ENCODE measurements at places on chromosomes 3 and 15.

DNA sequence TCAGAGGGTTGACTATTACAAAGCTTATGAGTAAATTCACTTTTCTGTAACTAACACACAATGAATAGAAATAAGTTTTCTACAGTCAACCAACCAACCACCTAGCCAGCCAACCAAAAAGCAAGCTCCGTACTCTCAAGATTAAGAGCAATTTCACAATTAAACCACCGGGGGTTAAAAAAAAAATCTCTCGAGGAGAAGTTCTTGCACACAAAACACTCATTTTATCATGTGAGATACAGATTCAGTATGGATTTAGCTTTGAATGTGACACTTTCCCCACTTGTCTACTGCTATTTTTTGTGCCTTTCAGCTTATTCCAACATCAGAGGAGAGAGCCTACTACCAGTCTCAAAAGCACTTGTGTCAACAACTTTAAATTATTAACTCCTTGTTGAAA lies 135.3 kb downstream of the SV2B start:
- no peak for DNase-seq

DNA sequence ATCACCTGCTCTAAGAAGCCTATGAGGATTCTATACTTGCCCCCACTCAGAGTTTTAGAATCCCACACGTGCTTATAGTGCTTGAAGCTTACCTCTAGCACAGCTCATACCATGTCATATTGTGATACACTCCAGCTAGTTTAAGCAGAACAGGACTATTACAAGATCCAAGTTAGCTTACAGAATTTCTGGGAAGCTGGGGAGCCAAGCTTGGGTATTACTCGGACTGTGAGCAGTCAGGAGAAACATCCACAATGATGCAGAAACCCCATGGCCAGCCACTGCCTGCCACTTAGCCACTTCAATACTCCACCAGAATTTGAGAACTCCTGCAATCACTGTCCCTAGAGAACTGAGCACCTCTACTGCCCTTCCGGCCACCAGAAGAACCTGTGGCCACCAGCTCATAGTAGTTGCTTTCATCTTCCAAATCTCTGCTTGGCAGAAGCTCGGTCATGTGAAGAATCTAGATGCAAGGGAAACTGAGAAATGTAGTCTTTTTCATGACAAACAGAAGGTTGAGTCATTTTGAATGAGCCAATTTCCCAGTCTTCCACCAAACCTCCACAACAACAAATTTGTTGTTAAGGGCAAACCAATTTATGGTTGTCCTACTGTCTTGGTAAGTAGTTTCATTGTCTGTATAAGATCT lies 27.7 kb upstream of the SSR3 start:
- DNase-seq: no peak

- no peak for DNase-seq
Measured at GRCh38 chr15:51947124-51947523, 24.5 kb downstream of the LEO1 start.

DNA sequence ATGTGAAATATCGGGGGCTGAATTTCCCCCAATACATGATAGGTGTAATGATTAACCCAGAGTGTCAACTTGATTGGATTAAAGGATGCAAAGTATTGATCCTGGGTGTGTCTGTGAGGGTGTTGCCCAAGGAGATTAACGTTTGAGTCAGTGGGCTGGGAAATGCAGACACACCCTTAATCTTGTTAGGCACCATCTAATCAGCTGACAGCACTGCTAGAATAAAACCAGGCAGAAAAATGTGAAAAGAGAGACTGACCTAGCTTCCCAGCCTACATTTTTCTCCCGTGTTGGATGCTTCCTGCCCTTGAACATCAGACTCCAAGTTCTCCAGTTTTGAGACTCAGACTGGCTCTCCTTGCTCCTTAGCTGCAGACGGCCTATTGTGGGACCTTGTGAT lies 247.8 kb downstream of the OTOL1 start:
- DNase-seq: no peak

GRCh38 chr15:52186651-52187486 lies 4.3 kb downstream of the GNB5 start:
- no peak for DNase-seq

GRCh38 chr3:38689774-38690173 lies 40.3 kb upstream of the SCN5A start:
- DNase-seq: no peak

DNA sequence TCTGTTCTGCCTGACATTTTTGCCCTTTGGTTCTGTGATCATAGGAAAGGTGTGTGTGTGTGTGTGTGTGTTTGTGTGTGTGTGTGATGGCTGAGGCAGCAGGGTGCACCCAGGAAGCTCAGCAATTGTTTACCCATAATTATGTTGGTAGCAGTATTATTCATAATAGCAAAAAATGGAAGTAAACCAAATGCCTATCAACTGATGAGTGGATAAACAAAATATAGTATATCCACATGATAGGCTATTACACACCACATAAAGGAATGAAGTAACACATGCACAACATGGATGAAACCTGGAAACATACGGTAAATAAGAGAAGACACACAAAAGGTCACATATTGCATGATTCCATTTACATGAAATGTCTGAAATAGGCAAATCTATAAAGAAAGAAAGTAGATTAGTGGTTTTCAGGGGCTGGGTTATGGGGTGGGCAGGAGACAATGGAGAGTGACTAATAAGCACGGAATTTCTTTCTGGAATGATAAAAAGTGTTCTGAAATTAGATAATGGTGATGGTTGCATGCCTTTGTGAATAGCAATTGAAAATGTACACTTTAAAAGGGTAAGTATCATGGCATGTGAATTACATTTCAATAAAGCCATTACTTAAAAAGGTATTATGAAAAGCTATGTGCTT lies 167.2 kb downstream of the POLR2M start:
- no peak for DNase-seq

GRCh38 chr15:31344823-31345605 lies 18.4 kb downstream of the KLF13 start:
- DNase-seq: no peak

DNA sequence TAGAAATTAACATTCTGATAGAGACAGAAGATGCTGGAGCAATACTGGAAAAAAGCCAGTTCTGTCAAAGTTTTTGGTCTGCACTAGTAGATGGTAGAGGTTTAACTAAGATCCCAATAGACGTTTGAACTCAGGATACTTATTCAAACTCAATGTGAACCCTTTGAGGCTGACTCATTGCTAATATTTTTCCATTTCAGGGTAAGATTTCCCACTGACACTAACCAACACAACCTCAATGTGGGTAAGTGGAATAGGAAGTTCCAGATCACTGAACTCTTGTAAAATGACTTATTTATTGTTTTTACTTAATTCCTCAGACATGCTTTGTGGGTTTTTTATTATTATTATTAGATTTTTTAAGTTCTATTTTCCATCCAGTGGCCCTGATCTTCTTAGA lies 1024.8 kb downstream of the EPHA3 start:
- DNase-seq: no peak

DNA sequence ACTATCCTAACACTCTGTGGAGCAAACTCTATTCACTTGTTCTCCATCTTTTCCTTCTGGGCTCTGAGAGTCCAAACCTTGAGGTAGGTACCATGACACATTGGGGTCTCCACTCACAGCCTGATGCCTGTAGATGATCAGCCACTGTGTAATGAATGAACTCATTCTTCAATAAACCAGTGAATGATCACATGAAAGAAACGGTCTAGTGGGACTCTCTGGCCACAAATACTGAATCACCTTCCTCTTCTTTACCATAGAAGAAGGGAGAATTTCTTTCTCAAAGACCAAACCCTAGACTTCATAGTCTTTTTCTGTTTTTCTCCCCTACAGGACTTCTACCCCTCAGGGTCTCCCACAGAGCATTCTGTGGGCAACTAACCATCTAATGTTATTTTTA lies 20.5 kb upstream of the ABHD2 start:
- DNase-seq: no peak

DNA sequence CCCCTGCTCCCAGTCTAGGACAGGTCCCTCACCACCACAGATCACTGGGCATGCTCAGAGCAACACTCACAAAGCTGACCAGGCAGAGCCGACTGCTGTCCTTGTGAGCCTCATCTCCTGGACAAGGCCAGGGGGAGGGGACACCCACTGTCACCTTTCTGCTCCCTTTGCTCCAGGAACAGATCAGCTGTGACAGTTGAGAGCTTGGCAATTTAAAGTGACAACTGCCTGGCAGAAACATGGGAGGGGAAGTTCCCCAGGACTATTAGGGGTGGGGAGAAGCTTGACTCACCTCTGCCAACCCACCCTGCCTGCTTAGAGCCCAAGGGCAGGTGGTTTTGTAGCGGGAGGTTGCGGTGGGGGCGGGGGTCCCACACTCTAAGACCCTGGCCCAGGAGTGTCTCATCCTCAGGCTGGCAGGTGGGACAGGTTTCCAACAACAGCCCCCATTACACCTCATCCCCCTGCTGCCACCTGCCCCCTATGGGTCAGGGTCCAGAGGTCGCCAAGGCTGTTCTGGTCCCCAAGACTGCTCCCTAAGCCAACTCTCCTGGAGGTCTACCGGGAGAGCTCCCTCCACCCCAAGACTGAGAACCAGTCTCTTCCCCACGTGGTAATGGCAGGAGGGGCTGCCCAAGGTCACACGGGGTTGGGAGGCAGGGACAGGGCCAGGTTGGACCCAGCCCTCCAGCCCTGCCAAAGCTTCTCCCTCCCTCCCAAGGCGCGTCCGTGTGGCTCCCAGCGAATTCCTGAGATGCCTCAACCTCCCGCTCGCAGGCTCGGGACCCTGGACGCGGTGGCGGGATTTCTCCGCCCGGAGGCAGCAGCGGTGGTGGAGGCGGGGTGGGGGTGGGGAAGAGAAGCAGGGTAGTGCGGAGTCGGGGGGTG lies 80.4 kb downstream of the IQSEC1 start:
- no peak for DNase-seq

- DNase-seq: no peak
Measured at GRCh38 chr15:48703544-48703943, 58.0 kb upstream of the FBN1 start.

GRCh38 chr3:150583028-150583427 lies 20.1 kb upstream of the SELENOT start:
- no peak for DNase-seq

GRCh38 chr3:112126511-112126911 lies 6.5 kb downstream of the GCSAM start:
- no peak for DNase-seq

DNA sequence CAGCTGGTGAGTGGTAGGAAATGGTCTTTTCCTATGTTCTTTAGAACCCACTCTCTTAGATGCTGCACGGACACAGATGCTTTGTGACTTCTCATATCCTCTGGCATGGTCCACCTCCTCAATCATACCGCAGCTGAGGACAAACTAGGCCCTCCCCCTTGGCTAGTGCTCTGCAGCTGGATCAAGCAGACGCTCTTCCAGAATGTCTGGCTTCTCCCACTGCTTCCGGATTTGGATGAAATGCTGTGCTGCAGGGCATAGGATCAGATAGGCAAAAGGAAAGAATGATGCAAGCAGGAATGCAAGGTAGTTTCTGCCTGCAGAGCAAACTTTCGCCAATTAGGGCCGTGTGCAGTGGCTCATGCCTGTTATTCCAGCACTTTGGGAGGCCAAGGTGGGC lies 75.7 kb upstream of the SLC4A7 start:
- no peak for DNase-seq

DNA sequence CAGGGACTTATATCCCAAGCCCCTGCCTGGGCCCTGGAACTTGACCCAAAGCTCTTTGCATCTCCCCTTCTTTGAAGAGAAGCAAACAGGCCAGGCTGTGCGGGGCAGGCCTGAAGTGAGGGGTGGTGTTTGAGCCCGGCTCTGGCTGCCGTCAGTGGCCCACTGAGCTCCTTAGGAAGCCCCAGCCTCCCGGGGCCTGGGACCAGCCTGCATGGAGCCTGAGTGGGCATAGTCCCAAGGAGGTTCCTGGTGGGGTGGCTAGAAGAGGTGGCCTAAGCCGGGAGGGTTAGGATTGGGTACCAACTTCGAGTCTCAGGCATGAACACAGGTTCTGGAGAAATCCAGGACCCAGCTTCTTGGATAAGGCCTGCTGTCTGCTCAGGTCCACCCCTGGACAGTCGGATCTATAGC lies 6.4 kb downstream of the TMIE start:
- DNase-seq: no peak

DNA sequence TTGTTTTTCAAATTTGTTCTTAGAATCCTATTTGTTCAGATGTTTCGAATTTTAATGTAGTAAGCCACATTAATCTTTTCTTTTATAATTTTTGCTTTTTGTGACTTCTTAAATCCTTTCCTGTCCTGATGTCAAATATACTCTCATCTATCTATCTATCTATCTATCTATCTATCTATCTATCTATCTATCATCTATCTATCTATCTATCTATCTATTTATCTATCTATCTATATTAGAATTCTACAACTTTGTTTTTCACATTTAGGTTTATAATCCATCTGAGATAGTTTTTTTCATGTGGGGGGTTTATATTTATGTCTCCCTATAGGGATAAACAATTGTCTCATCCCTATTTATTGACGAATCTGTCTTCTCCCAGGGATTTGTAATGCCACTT lies 32.1 kb downstream of the CTXND1 start:
- no peak for DNase-seq

DNA sequence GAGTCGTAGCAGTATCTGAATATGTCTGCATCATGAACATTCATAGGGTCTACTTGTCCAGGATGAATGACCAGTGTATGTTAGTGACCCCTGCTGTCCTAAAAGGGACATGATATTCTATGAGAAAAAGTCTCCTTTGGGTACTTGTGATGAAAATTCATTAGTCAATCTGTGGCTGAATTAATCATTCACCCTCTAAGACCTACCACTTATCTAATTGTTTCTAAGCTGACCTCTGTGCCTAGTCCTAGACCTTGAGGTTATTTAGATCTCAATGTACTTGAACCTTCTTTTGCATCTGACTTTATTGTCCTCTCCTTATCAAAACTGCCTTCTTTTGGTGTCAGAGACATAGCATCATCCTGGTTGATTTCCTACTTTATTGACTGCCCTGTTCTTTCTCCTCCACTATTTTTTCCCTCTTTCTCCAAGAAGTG lies 799.3 kb downstream of the DIPK2A start:
- no peak for DNase-seq

All from activated CD4-positive, CD25-positive, alpha-beta regulatory T cell (primary cell).